Effector memory CD4-positive, alpha-beta T cell (primary cell): ENCODE measurements at places on chromosomes 2 and 18.

DNA sequence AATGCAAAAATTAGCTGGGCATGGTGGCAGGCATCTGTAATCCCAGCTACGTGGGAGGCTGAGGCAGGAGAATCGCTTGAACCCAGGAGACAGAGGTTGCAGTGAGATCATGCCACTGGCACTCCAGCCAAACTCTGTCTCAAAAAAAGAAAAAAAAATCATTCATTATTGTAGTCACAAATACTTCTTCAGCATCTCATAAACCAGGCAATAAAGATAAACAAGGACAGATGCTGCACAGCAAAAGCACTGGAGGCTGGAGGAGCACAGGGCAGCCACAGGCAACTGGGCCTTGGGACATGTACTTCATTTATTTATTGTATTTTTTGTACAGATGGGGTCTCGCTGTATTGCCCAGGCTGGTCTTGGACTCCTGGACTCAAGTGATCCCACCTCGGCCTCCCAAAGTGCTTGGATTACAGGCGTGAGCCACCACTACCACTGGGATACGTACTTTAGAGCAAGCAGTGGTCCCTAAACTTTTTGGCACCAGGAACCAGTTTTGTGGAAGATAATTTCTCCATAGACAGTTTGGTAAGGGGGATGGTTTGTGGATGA, 16.8 kb upstream of the MAT2A start:
- no peaks in the 10 kb centered on the region for H3K27me3 ChIP-seq
- H3K4me1 ChIP-seq: no peaks in the 10 kb centered on the region
- DNase-seq: no peak

GRCh38 chr2:84866122-84866521, 14.8 kb downstream of the TRABD2A start:
- no peak for DNase-seq
- H3K36me3 ChIP-seq: peaks cover 9% of the 10 kb centered on the region
- H3K27ac ChIP-seq: no peak overlapping the region
- no peaks in the 10 kb centered on the region for H3K27me3 ChIP-seq

DNA sequence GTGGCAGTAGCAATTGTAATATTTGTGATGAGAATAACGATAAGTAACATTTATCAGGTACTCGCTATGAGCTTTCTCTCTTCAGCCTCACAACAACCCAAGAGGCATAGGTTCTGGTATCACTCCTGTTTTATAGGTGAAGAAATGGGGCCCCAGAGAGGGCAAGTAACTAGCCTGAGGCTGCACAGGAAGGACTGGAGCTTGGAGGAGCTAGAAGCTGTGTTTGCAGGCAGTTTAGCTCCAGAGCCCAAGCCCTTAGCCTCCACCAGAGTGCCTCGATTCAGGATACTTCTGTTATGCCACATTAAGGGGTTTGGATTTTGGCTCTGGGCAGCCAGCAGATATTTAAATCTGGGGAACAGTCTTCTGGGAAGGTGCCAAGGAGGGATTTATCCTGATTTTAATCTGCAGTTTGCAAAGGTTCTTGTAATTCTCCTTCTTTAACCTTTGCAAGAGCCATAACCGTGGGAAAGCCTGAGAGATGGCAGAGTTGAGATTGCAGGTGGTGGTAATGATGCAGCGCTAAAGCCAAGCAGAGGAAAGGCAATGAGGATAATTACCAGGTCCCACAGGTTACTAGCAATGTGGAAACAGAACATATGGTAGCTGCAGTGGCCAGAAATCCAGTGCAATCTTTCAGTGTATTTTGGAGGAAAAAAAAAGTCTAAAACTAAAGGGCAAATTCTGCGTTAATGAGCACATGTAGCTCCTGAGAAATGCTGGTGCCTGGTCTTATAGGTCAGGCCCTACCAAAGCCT, 9.1 kb downstream of the MOCOS start:
- H3K27me3 ChIP-seq: no peaks in the 10 kb centered on the region
- H3K27ac ChIP-seq: no peak overlapping the region
- no peak overlapping the region for H3K4me3 ChIP-seq
- DNase-seq: no peak

GRCh38 chr18:67260841-67261240, 255.7 kb downstream of the DSEL start:
- no peak for DNase-seq
- H3K27me3 ChIP-seq: no peaks in the 10 kb centered on the region
- no peaks in the 10 kb centered on the region for H3K36me3 ChIP-seq
- H3K27ac ChIP-seq: no peak overlapping the region

DNA sequence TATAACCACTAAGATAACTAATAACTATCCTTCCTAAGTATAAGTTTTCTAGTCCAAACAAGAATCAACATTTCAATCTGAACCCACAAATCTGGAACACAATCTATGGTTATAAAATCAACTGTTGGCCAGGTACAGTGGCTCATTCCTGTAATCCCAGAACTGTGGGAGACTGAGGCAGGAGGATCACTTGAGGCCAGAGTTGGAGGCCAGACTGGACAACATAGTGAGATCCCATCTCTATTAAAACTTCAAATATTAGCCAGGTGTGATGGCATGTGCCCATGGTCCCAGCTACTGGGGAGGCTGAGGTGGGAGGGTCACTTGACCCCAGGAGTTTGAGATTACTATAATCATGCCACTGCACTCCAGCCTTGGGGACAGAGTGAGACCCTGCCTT, 11.2 kb downstream of the MRPS5 start:
- H3K36me3 ChIP-seq: peaks cover 74% of the 10 kb centered on the region
- H3K4me1 ChIP-seq: peaks cover 3% of the 10 kb centered on the region
- H3K4me3 ChIP-seq: no peak overlapping the region
- no peaks in the 10 kb centered on the region for H3K27me3 ChIP-seq
- no peak overlapping the region for H3K27ac ChIP-seq

DNA sequence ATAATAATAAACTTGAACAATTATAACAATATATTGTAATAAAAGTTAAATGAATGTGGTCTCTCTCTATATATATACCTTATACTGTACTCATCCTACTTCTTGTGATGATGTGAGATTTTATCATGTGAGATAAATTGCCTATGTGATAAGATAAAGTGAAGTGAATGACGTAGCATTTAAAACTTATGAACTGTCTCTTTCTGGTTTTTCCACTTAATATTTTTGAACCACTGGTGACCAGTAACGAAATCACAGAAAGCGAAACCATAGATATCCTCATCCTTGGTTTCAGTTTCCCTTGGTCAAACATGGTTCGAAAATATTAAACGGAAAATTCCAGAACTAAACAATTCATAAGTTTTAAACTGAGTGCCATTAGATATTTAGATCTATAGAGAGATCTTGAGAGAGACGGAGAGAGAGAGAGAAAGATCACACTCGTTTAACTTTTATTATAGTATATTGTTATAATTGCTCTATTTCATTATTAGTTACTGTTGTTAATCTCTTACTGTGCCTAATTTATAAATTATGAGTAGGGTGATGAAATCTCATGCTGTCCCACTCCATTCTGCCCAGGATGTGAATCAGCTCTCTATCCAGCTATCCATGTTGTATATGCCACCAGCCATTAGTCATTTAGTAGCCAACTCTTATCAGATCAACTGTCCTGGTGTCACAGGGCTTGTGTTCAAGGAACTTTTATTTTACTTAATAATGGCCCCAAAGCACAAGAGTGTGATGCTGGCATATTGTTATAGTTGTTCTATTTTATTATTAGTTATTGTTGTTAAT, 156.8 kb downstream of the THADA start:
- H3K27me3 ChIP-seq: no peaks in the 10 kb centered on the region
- no peak overlapping the region for H3K4me3 ChIP-seq
- no peaks in the 10 kb centered on the region for H3K4me1 ChIP-seq
- H3K36me3 ChIP-seq: peaks cover 3% of the 10 kb centered on the region

DNA sequence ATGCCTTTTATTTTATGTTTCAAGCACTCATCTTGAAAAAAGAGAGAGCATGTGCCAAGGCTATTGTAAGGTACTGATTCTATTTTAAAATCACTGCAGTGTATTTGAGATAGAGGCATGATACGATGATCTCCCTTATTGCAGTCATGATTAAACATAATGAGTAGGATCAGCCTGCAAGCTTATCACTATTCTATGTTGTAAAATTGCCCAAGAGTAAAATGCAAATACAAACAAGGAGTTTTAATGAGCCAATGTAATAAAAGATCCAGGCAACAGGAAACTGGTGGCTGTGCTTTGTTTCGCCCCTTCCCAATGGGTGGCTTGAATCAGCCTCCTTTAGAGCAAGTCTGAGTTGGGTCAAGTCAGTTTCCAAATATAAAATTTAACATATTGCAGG, 116.4 kb upstream of the RBMS1 start:
- H3K4me3 ChIP-seq: no peak overlapping the region
- no peaks in the 10 kb centered on the region for H3K27me3 ChIP-seq
- no peak for DNase-seq

DNA sequence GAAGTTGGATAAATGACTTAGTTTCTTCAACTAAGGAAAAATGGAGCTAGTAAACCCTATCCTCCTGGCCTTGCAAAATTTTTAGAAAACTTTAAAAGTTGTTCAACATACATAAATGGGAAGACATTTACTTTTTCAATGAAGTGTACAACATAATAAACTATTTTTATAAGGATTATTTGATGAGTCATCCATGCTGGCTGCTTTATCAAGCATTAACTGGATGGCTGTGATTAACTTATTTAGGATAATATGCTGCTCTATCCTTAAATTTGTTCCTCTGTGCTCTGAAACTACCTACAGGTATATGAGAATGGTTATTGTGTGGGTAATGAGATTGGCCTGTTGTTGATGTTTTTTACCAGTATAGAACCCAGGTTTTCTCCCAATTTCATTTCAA, 21.3 kb downstream of the DYTN start:
- H3K27ac ChIP-seq: no peak overlapping the region
- no peaks in the 10 kb centered on the region for H3K4me1 ChIP-seq
- DNase-seq: no peak
- H3K4me3 ChIP-seq: no peak overlapping the region
- no peaks in the 10 kb centered on the region for H3K27me3 ChIP-seq
- no peaks in the 10 kb centered on the region for H3K36me3 ChIP-seq

- no peak for DNase-seq
- H3K4me1 ChIP-seq: no peaks in the 10 kb centered on the region
- no peak overlapping the region for H3K4me3 ChIP-seq
- H3K36me3 ChIP-seq: no peaks in the 10 kb centered on the region
Observed at GRCh38 chr2:163812926-163813520, 77.2 kb upstream of the FIGN start.
